ENCODE measurements at places on chromosomes 4 and X.
A peak's percentile ranks its signal among the peaks of the same experiment; 100 is the strongest.

GRCh38 chr4:145248971-145249370 is 68.6 kb upstream of the OTUD4 start:
- no peak for DNase-seq

DNA sequence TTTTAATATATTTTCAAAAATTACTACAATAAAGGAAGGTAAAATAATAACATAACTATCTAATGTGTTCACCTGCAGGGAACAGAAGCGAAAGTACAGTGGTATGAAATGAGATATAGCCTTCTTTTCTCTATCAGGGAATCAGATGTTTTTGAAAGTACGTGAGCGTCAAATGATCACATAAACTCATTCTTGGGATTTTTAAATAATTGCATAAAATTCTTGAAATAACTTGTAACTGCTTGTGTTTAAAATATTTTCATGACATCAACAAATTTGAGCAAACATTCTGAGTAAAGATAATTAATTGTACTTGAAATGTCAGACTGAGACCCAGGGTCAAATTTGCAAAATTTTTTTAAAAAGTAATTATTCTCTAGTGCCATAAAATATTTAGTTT is 193.5 kb upstream of the NEIL3 start:
- no peak for DNase-seq

DNA sequence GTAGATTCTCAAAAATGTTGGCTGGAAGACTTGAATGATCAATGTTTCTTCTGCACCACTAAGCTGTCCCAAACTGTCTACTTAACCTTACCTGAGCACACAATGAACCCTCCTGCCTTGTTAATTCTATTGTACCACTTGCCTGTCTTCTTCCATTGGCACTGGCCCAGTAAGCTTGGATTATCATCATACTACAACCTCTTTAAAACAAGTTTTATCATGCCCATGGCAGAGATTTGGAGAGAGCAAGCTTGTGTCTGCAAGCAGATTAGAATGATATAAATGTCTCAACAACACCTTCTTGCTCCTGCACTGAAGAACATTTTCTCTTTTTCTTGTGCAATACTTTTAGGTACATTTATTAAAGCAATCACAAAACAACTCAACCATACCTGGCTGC is 74.0 kb upstream of the VMA21 start:
- no peak for DNase-seq

DNA sequence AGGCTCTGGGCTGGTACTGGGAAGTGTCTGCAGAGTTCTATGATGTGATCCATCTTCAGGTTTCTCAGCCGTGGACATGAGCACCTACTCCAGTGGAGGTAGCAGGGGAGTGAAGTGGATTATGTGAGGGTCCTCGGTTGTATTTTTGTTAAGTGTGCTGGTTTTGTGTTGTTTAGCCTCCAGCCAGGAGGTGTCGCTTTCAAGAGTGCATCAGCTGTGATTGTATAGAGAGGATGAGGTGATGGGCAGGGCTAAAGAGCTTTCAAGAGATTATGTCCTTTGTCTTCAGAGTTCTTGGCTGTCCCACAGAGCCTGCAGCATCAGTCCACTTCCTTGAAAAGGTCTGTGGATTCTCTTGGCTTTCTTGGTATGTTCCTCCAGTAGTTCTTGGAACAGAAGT is 256.6 kb downstream of the STK32B start:
- no peak for DNase-seq

GRCh38 chr4:139188648-139189416 is 11.8 kb upstream of the ELF2 start:
- DNase-seq = no peak

- DNase-seq = no peak
These were observed 148.9 kb downstream of the SOX3 start for GRCh38 chrX:140355922-140356321.

DNA sequence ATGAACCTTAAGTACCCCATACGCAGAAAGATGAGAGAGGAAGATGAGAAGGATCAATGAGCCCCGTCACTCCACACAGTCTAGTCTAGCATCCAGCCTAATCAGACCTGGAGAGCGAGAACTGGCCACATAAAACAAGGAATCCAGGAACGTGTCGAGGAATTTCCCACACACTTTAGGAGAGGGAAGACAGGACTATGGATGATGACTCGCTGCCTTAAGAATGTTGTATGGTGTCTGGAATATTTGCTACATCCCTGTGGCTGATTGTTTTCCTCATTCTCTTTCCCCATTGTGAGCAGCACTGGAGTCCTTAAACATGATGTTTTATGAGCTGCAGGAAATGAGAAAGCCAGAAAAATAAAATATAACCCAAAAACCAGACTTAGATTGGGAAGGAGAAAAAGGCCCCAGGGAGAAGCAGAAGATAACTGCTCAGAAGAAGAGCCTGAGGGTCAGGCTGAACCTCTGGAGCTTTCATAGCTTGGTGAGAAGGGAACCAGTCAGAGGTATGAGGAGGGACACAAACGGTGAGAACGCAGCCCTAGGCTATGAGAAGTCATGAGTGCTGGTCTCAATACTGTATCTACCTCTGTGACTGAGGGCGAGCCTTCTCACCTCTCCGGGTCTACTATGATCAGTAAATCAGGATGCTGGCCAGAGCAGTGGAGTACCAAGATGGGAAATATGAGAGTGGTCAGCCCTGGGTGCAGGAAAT is 139.5 kb upstream of the NOCT start:
- DNase-seq = no peak

DNA sequence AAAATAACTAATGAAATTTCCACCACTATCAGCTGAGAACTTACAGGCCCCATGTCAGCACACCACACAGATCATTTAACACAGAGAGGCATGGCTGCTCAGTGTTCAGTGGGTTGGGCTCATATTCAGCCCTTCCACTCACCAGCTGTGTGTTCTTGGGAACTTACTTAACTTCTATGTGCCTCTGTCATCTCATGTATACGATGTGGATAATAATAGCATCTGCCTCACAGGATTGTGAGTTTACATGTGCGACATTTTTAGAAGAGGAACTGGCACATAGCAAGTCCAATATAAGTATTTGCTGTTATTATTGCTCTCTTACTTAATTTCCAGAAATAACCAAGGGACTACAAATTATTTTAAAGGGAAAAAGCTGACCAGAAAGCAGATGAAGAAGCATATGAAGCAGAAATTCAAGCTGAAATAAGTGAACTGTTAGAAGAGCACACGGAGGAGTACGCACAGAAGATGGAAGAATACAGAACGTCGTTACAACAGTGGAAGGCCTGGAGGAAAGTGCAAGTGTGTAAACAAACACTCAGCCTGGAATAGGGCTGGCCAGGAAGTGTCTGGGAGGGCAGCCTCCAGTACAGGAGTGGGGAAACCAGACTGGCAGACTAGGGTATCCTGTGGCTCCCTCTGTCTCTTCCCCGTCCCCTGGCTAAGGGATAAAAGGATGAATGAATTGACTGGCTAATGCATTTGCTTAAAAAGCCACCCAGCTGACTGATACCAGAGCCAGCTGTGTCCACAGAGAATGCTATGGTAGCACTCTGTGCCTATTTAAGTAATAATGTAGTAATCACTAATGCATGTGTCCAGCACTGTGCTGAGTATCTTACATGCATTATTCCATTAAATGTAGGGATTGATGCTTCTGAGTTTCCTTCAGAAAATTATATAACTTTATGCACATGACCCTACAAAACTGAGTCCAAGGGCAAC is 67.1 kb downstream of the CC2D2A start:
- DNase-seq = no peak

DNA sequence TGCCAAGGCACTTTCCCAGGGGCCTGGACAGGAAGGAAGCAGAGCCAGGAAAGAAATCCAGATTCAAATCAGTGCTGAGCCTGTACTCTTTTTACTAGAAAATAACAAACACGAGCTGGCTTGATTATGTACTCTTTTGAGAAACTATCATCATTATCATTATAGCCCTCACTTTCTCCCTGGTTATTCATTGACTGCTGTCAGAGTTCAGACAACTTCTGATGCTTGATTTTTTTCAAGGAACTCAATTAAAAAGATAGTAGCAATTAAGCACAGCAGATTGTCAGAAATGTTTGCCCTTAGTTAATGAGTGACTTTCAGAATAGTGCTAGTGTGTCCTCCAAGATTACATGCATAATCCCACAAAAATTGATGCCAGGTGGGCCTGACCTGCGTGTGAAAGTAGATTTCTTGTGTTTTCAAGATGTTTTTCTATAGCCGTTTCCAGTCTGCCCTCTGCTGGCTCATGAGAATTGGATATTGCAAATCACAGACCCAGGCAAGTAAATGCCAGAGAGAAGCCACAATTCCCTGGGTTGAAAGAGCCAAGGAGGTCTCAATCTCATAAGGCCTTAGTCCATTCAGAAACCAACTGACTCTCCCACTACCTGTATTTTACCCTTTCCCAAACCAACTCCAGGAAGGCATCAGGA is 14.3 kb upstream of the PNPLA4 start:
- DNase-seq = peak; percentile 55

GRCh38 chr4:101199507-101200285 is 147.6 kb downstream of the PPP3CA start:
- no peak for DNase-seq

DNA sequence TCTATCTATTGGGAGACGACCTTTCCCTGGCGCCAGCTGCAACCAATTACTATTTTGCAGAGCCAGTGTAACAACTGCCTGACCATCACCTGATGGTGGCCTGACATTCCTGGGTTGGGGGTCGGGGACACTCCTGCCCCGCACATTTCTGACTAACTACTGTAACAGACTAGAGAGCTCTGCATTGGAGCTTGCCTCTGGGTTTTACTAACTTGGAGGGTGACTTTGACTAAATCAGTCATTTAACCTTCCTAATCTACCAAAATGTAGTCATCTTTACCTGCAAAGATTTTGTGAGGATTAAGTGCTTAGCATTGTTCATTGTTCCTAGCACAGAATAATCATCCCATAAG is 37.5 kb upstream of the ABCG2 start:
- no peak for DNase-seq

DNA sequence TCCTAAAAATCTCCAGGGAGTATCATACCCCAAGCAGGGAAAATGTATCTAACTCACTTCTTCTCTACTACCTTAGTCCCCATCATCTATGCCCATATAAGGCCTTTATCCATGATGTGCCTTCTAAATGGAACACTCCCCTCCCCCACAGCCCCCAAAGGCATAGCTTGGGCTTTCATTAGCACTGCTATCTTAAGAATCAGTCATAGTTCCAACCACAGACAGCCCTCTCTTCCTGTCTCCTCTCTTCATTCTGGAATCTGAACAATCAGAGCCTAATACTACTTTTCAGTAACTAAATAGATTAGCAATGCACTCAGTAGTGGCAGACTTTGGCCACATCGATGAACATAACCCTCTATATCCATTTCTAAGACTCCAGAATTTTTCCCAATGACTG is 313.2 kb upstream of the DKK2 start:
- no peak for DNase-seq

DNA sequence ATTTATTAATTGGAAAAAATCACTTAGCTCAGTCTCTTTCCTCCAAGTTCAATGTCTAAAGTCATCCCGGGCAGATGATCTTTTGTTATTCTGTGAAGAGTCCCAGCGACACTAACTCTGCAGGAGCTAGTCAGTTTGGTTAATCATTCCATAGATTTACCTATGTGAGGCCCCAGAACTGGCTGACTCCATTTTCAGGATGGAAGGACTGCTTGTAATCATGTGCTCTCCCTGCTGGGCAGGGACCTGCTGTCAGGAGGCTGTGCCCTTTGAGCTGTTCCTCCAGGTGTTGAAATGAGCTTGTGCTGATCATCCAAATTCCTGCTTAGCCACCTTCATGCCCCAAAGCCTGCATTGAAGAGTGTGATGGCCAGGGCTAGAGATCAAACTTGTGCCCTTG is 169.8 kb downstream of the NHS start:
- no peak for DNase-seq

DNA sequence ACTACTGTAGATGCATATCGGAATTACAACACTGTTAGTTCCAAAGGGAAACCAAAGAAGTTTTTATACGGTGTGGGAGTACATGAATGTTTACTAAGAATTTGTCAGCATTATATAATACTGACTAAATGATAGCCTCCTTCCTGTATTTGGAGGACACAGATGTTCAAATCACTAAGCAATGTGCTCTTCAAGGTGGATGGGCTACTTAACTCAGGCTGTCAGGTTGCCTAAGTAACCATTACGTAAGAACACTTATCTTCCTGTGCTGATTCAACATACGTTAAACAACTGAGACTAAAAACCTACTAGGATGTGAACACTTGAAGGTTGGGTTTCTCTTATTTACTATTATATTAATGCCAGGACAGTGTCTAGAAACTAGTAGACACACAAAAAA is 81.9 kb upstream of the HPGD start:
- DNase-seq = no peak

GRCh38 chrX:145910017-145910416 is 92.4 kb downstream of the SLITRK2 start:
- DNase-seq = no peak

DNA sequence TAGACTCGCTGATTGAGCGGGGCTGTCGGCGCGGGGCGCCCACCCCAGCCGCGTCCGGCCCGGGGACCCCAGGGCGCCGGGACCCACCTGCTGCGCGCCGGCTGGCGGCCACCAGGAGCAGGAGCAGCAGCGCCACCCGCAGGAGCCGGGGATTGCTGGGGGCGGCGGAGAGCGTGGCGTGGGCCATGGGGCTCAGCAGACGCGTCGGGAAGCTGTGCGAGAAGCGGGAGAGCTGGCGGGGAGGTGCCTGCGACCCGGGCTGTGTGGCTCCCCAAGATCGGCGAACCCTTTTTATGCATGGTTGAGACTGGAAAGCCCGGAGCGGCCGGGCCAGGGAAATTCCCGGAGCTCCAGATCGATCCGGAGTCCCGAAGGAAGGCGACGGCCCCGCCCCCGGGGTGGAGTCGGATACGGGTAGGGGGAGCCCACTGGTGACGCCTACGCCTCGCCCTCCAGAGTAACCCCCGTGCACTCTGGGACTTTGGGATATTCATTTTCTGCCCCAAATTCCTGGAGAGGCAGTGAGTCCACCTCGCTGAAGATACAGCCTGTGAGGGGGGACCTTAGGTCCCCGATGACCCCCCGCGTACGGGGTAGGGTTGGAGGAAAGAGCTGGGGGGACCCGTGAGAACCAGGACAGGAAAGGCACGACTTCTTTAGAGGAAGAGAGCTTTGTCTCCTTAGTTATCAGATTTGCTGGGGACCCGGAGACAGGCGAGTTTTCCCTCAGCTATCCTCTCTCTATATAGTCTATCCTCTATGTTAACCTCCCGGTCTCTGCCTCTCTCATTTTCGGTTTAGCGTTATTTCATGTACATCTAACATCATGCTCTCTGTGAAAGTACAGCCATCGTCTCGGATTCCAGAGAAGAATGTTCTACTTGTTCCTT is at the start of gene CXCL3:
TSS of gene CXCL3 (minus strand) at position 265 of the 890 bp plus-strand sequence. CDS start at position 187, 78 bp downstream.
- peak; percentile 52 for DNase-seq
